Brain (organoid and tissue), 16 donors: ENCODE measurements at places on chromosomes 4 and X.
A peak's percentile ranks its signal among the peaks of the same experiment; 100 is the strongest.

DNA sequence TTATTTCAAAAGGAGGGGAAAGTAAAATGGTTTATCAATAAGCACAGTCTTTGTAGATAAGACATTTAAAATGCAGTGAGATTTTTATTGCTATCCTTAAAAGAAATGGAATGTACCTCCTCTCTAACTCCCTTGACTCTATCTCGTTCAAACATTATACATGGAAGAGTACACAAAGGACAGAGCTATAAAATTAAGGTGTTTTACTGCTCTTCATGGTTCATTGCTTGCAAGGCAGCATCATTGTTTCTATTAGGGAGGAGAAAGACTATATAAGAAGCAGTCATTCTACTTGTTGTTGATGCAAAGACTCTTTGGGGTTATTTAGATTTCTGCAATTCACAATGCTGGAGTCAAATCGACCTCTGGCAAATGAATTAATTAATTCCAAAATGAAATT, 380.2 kb upstream of the NDST3 start:
- DNase-seq, result no peak

GRCh38 chr4:153997516-153997915, 208.6 kb upstream of the SFRP2 start:
- DNase-seq, result no peak

- peak; percentile 53 for DNase-seq
These were observed 100.2 kb upstream of the MSX1 start for GRCh38 chr4:4759232-4759631.

DNA sequence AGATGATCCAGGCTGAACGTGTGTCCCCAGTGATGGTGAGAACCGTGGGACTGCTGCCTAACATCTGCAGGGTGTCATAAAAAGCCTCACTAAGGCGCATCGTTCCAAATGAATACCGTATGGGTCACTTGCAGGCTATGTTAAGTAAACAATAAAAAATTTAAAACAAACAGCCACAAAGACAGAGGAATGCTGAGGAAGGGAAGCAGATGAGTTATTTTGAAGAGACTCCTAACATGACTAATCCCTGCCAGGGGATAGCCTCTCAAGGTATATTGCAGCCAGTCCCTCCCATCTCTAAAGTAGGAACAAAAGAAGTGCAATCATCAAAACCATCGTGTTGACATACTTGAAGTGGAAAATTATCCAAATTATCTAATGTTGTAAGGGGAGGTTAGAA, 83.8 kb downstream of the UNC5C start:
- no peak for DNase-seq

- no peak for DNase-seq
These were observed 2.3 kb downstream of the FRYL start for GRCh38 chr4:48777739-48778138.

DNA sequence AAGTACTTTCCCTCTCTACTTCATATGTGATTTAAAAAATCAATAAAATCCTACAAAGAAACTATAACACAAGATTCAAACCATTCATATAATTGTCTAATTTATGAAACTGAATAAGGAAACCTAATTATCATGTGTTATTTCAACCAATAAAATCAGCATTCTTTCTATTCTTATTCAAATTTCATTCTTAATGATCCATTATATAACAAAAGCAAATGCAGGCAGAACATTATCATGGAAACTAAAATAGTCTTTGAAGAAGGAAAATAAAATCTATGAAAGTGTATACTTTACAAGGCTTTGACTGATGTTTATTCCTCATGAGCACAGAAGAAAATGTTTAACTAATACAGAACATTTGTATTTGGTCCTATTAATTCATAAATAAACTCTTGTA, 47.6 kb downstream of the CNOT6L start:
- no peak for DNase-seq

DNA sequence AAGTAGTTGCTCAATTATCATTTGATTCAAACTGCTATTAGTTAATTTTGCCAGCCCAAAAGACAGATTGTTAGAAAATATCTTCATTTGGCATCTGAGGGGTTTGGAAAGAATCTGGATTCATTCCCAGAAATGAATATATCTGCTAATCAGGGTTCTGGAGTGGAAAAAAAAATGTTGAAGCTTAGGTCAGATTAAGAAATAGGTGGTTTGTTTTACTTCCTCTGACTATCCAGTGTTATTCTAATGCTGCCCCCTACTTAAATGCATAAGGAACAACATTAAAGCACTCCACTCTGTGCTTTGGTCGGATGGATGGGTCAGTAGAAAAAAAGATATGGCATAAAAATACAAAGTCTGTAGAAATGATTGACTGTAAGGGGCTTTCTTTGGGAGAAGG, 89.0 kb downstream of the LUZP4 start:
- no peak for DNase-seq
